ENCODE measurements at places on chromosomes 4 and X. TPM values are rescaled to one million over a fixed set of nuclear protein-coding genes. Genes with fewer than 3 reads are reported as not detected.

Gene MSN
- total RNA-seq: 294 TPM

Gene PHEX
- total RNA-seq: 0.28 TPM

Gene GBA3
- total RNA-seq: not detected

Gene VCX
- total RNA-seq: not detected

Gene TCEAL7
- total RNA-seq: not detected

Gene MID1
- 28.3 TPM for total RNA-seq

Gene PPEF2
- total RNA-seq: not detected

Gene ADH7
- not detected for total RNA-seq

Gene SCRG1
- total RNA-seq: not detected

Gene MAP7D3
- total RNA-seq: 12.4 TPM

Gene BEND4
- total RNA-seq: 0.01 TPM

Gene ARMCX1
- 0.57 TPM for total RNA-seq

Gene NUP62CL
- 16.4 TPM for total RNA-seq

Gene MTMR8
- 0.50 TPM for total RNA-seq

Gene RIPPLY1
- total RNA-seq: 0.11 TPM

Gene SULT1E1
- not detected for total RNA-seq

Gene CFAP47
- total RNA-seq: not detected

Gene CD99L2
- total RNA-seq: 60.8 TPM

Gene SNCA
- total RNA-seq: 0.07 TPM

Gene UBA6
- 23.2 TPM for total RNA-seq

Gene RAB39B
- 0.80 TPM for total RNA-seq

Gene NLGN3
- 0.84 TPM for total RNA-seq

Gene ZCCHC18
- 0.09 TPM for total RNA-seq

Gene SH3D19
- 22.9 TPM for total RNA-seq

Gene IL2RG
- total RNA-seq: 0.11 TPM

Gene CLCN4
- 5.1 TPM for total RNA-seq

Gene GABRG1
- not detected for total RNA-seq

Gene TMPRSS11D
- not detected for total RNA-seq

Gene CXXC4
- 0.05 TPM for total RNA-seq

Gene ZNF630
- total RNA-seq: 0.16 TPM

Gene TRIM60
- total RNA-seq: not detected

Gene PAGE5
- not detected for total RNA-seq

Gene PACRGL
- total RNA-seq: 11.8 TPM

Gene ATOH1
- total RNA-seq: not detected

Gene TLR1
- total RNA-seq: 0.22 TPM

Gene FGB
- total RNA-seq: 16.1 TPM

Gene JCHAIN
- 0.24 TPM for total RNA-seq

Gene ARSJ
- total RNA-seq: 3.7 TPM

Gene FAM184B
- total RNA-seq: 0.01 TPM

Gene FAM149A
- total RNA-seq: 1.2 TPM

Gene MEPE
- total RNA-seq: not detected

Gene KLB
- total RNA-seq: 0.14 TPM

Gene CXCL11
- 0.20 TPM for total RNA-seq

Gene ENPEP
- total RNA-seq: 0.06 TPM

Gene P2RY8
- total RNA-seq: 0.06 TPM

Gene CENPI
- 12.6 TPM for total RNA-seq

Gene CDKN2AIP
- 10.1 TPM for total RNA-seq

Gene MGST2
- total RNA-seq: 44.5 TPM

Gene INTS6L
- total RNA-seq: 0.16 TPM

Gene TMEM156
- 16.6 TPM for total RNA-seq

Gene PDZD4
- 3.7 TPM for total RNA-seq

Gene REPS2
- total RNA-seq: 1.6 TPM

Gene SYTL5
- total RNA-seq: 0.26 TPM

Gene MAGEA2B
- total RNA-seq: not detected

Gene APOO
- 28.1 TPM for total RNA-seq

Gene PPP2R2C
- 37.4 TPM for total RNA-seq

Gene MAGEB17
- total RNA-seq: not detected

Gene MMAA
- 1.6 TPM for total RNA-seq
